Endothelial cell of umbilical vein (primary cell): ENCODE measurements at places on chromosomes 11 and 22.

- peak; percentile 54 for DNase-seq
These were observed 3.9 kb downstream of the MAML2 start for GRCh38 chr11:96338910-96339705.

DNA sequence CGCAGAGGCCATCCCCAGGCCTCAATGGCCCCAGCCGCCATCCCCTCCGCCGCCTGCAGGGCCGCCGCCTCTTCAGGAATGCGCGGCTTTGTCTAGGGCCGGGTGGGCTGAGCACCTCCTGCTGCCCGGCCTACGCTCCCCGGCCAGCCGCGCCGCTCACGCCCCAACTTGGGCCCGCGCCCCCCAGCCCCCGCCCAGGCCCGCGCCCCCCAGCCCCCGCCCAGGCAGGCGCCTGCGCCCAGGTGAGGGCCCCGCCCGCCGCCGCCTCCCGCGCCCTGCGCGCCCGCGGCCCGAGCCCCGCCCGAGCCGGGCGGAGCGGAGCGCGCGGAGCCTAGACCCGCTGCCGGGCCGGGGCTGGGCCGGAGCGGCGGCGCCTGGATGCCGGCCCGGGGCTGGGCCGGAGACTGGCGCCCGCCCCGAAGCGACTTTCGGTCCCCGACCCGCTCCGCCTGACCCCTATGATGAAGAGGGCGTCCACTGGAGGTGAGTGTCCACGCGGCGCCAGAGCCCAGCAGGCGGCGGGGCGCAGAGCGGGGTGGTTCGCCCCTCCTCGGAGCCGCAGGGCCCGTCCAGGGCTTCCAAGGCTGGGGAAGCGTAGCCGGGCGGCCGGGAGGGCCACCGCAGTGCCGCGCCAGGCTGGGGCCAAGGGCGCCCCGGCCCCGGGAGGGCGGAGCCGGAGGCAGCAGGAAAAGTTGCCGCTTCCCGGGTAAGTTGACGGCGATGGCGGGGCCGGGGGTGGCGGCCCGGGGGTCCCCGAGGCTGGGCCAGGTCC, 34.3 kb upstream of the PRODH start:
- DNase-seq: no peak

GRCh38 chr11:73363147-73363546, 13.1 kb upstream of the RELT start:
- no peak for DNase-seq

DNA sequence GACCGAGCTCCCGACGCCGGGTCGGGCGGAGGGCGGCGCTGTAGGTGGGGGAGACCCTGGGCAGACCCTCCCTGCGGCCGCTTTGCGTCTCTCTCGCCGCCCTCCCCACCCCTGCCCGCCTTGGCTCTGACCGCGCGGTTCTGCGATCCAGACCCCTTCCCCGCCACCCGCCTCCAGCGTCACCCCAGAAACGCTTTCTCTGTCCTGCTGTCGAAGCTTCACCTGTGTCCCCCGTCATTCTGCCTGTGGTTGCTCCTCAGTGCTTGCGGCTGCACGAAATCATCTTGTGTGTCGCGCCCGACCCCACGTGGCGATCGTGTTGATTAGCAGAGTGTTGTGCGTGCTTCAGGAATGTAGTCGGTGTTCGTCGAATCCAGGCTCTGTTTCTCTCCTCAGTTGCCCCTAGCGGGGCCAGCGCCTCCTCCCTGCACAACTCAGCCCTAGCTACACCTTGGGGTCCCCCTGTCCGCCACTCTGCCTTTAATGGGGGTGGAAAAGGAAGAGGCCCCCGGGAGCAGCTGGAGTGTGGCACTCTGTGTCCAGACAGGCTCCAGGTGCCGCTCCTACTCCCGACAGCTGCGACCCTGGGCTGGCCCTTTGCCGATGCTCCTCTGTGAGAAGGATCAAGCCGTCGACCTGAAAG, 851 bp downstream of the PTDSS2 start:
- peak; percentile 71 for DNase-seq

- DNase-seq: no peak
These were observed 68.5 kb upstream of the DDI1 start for GRCh38 chr11:103967985-103968384.

DNA sequence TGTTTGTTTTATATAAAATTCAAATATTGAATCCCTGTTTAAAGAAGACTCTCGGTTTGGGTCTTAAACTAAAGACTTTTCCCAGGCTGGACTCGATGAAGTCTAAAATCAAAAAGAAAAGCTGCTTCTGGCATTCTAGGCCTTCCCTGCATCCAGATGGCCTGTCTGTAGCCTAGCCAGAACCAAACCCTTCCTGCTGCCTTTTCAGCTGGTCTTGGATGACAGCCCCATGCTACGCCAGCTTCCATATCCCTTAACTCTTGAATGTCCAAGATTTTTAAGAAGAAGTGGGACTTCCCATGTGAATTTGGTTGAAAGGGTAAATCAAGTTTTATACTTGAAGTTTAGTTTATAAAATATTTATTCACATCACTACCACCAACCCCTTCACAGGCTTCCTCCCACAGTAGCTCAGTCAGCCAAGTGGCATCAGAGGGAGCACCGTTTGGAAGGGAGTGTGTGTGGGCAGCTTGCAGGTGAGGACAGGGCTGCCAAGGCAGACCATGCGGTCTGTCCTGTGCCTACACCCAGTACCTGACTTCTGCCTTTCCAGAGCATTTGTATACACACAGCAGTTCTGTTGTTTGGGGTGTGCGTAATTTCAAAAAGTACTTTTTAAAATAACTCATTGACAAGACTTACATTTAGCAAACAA, 18.2 kb upstream of the PSMA1 start:
- DNase-seq: no peak

- no peak for DNase-seq
These were observed 610.5 kb downstream of the INSC start for GRCh38 chr11:15725246-15725645.

DNA sequence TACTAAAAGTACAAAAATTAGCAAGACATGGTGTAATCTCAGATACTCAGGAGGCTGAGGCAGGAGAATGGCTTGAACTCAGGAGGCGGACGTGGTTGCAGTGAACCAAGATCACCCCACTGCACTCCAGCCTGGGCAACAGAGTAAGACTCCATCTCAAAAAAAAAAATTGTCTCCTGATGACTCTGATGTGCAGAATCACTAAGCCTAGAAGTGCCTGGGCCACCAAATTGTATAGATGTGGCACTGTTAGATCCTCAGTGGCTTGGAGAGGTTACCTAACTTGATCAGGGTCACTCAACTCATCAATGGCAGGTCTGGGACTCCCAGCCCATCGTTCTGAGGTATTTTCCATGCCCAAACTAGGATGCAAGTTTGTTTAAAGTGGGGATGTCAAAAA, 10.6 kb downstream of the PLEKHB1 start:
- DNase-seq: no peak

- no peak for DNase-seq
These were observed 1.4 kb downstream of the TTC12 start for GRCh38 chr11:113315811-113316210.

DNA sequence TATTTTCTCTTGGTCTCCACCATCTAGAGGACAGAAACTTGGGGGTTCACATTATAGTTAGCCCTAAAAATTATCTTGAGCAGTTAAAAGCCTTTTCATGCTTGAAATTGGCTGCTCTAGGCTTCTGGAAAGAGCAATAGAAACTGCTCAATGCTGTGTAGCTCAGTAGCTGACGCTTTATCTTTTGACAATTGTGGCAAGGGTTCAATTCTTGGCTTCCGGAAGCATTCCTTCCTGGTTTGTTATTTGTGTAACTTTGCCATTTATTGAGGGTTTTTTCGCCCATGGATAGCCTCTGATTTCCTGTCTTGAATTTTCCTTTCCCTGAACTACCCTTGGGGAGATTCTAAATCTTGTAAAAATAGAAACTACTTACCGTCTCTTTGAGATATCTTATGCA, 10.3 kb upstream of the OR56A1 start:
- peak; percentile 29 for DNase-seq

DNA sequence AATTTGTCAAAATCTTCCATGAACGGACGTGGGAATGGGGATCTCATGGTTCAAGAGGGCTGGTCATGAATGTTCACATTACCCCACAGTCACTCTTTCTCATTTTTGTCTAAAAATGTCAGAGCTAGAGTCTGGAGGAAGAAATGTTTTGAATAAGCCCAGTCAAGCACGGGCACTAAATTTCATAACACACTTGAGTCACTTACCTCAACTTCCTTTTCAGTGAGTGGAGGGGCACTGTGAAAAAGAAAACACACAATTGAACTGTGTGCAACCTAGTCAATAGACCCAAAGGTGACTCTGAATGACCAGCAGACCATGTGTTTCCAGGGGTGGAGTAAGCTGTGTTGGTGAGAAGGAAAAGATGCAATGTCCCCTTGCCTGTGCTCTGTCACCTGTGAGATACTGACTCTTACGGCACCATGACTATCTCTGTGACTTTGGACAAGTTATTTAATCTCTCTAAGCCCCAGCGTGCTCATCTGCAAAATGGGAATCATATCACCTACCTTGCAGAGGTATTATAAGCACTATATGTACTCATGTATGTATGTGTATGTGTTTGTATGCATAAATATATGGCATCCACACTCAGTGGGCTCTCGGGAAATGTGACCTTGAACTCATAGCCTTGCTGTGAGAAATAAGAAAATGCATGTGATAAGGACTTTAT, 38.2 kb upstream of the LYVE1 start:
- DNase-seq: peak; percentile 79

DNA sequence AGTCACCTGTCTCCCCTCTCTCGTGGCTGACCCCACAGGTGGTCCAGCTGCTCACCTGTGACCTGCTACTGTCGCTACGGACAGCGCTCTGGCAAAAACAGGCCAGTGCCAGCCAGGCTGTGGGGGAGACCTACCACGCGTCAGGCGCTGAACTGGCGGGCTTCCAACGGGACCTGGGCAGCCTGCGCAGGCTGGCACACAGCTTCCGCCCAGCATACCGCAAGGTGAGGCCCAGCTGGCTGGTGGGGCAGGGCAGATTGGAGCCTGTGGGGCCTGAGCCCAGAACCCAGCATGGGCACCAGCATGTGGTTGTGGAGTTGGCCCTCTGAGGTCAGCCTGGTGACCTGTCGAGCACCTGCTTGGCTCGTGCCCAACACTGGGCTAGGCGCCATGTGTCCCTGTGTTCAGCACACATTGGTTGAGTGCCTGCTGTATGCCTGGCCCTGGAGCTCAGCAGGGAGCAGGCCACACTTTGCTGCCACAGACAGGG, 11.9 kb downstream of the SHISA8 start:
- no peak for DNase-seq

DNA sequence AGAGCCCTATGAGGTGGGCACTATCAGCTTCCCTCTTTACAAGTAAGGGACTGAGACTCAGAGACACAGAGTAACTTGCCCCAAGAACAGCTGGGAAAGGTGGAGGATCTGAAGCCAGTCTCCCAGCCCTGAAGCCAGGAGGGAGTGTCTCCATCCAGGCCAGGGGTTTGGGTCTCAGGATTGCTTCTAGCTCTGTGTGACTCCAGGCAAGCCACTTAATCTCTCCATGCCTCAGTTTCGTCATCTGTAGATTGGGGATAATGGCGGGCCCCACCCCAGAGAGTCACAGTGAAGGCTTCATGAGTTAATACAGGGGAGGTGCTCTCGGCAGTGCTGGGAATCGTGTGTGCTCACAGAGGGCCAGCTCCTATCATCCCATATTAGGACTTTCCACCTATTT, 10.5 kb downstream of the MAP4K2 start:
- no peak for DNase-seq
